ENCODE measurements at places on chromosomes 12 and 14. TPM values are rescaled to one million over a fixed set of nuclear protein-coding genes. Genes with fewer than 3 reads are reported as not detected.

OR6C6 gene
- 0.08 TPM for polyA plus RNA-seq

ACTN1 gene
- 73.0 TPM for polyA plus RNA-seq

KLRB1 gene
- 8.1 TPM for polyA plus RNA-seq

INHBE gene
- 0.95 TPM for polyA plus RNA-seq

CD9 gene
- 144 TPM for polyA plus RNA-seq

OVCH1 gene
- 0.78 TPM for polyA plus RNA-seq

MMP17 gene
- 0.65 TPM for polyA plus RNA-seq

TAS2R7 gene
- polyA plus RNA-seq: not detected

GSG1 gene
- polyA plus RNA-seq: 0.71 TPM

RND1 gene
- 2.4 TPM for polyA plus RNA-seq

FGF6 gene
- not detected for polyA plus RNA-seq

CMA1 gene
- 0.42 TPM for polyA plus RNA-seq

SNRPF gene
- polyA plus RNA-seq: 104 TPM

AICDA gene
- polyA plus RNA-seq: 0.45 TPM

EIF2S3B gene
- 1.5 TPM for polyA plus RNA-seq

ERP29 gene
- 151 TPM for polyA plus RNA-seq

ARL1 gene
- polyA plus RNA-seq: 145 TPM

TC2N gene
- polyA plus RNA-seq: 10.0 TPM

ADAMTS20 gene
- 1.2 TPM for polyA plus RNA-seq

ACOT6 gene
- polyA plus RNA-seq: 0.25 TPM

SPX gene
- 13.8 TPM for polyA plus RNA-seq

NPFF gene
- polyA plus RNA-seq: 2.1 TPM

RNU4-1 gene
- not detected for polyA plus RNA-seq

SLCO1C1 gene
- 0.65 TPM for polyA plus RNA-seq

MGAT4C gene
- polyA plus RNA-seq: 0.81 TPM

OTX2 gene
- polyA plus RNA-seq: not detected

SIRT4 gene
- 3.3 TPM for polyA plus RNA-seq

BBOF1 gene
- 22.3 TPM for polyA plus RNA-seq

JDP2 gene
- polyA plus RNA-seq: 17.0 TPM

KITLG gene
- 33.1 TPM for polyA plus RNA-seq

CCDC196 gene
- 0.38 TPM for polyA plus RNA-seq

OR5AU1 gene
- polyA plus RNA-seq: 0.05 TPM

SLC25A47 gene
- polyA plus RNA-seq: not detected

Data from left kidney (tissue), 8 donors.